ENCODE measurements at places on chromosomes 11 and 22.

DNA sequence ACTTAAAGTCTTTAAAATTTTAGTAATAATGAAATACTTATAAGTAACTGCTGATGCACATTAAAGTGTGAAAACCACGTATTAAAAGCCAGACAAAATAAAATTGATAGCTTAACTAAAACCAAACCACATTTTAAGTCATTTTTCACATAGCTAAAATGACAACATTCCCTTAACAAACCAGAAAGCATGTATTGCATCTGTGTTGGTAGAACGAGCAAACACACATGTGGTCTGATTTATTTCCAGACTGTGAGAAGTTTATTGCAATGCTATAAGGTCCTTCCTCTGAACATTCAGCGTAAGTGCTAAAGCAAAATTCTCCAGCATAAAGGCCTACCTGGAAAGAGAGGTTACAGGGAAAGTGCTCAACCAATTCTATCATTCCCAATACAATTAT lies 57.8 kb downstream of the ARHGAP20 start:
- DNase-seq: no peak

DNA sequence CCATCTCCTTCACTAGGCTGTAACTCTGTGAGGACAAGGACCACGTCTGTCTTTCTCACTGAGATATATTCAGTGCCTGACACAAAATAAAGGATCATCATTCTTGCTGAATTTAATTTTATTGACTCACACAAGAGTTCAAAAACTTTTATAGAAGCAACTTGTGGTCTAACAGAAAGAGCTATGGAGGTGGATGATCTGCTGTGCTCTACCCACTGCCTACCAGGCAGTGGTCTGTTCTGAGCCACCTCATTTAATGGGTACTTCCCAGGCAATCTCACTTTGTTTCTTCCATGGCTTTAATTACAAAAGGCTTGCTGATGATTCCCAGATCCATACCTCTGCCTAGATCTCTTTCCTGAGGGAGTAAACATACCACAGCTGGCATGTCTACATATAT lies 4.7 kb downstream of the BTBD18 start:
- DNase-seq: no peak

DNA sequence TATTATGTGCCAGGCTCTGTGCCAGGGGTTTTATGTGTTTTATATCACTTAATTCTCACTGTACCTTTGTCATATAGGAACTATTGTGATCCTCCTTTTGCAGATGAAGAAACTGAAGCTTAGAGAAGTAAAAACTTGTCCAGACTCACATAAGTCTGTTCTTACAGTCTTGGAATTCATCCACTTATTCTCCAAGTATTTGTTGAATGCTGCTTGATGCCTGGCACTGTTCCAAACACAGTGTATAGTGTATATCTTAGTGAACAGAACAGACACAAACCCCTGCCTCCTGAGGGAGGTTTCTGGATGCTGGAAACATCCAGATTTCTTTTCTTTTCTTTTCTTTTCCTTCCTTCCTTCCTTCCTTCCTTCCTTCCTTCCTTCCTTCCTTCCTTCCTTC lies 29.0 kb upstream of the FGF3 start:
- DNase-seq: no peak

- no peak for DNase-seq
These were observed 60.3 kb downstream of the UBASH3B start for GRCh38 chr11:122715548-122716440.

DNA sequence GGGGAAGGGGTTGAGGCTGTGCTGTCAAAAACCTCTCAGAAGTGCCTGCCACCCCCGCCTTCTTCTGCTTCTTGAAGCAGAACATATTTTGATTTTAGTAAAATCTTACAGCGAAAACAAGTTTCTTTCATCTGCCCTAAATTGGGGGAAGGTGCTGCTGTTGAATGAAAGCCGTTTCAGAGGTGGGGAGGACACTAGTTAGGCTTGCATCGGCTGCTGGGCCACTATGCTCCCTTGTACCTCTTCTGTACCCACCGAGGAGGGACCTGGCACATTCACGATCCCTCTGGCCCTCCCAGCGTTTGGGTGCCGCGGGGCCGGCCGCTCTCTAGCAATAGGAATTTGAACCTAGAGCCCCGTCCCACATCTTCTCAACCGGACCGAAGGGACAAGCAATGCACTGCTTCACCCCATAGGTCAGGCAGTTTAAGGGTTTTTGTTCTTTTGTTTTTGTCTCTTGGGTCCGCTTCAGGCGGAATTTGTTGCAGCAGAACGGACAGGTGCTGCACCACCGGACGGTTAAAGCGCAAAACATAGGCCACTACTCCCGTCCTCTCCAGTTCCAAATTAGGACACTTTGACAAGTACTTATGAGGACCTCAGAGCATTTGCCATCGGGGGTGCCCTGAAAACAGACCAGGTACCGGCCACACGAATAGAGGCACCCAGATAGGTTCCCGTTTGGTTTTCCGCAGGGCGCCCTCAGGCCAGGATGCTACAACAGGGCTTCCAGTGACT lies 5.6 kb downstream of the SLC6A5 start:
- no peak for DNase-seq

GRCh38 chr11:104547996-104548661 lies 350.1 kb downstream of the CASP12 start:
- DNase-seq: no peak

Data from stimulated activated CD4-positive, alpha-beta T cell treated with anti-CD3 and anti-CD28 coated beads, TNF-alpha, amount 100 ng/mL, for 4 hours (primary cell).